Activated T-cell treated with anti-CD3 and anti-CD28 coated beads, Interleukin-2, amount 50 U/mL, for 24 hours (primary cell): ENCODE measurements at places on chromosomes 5 and 9.

DNA sequence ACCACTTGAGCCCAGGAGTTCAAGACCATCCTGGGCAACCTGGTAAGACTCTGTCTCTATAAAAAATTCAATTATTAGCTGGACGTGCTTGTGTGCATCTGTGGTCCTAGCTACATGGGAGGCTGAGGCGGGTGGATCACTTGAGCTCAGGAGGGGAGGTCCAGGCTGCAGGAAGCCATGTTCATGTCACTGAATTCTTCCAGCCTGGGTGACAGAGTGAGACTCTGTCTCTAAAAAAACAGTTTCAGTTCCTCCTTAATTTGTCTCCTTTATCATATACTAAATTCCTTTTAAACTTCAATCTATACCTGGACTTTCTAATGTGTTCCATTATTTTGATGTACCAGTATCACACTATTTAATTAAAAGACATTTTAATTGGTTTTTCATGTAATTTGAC, 422.2 kb upstream of the TLE4 start:
- DNase-seq, result no peak

DNA sequence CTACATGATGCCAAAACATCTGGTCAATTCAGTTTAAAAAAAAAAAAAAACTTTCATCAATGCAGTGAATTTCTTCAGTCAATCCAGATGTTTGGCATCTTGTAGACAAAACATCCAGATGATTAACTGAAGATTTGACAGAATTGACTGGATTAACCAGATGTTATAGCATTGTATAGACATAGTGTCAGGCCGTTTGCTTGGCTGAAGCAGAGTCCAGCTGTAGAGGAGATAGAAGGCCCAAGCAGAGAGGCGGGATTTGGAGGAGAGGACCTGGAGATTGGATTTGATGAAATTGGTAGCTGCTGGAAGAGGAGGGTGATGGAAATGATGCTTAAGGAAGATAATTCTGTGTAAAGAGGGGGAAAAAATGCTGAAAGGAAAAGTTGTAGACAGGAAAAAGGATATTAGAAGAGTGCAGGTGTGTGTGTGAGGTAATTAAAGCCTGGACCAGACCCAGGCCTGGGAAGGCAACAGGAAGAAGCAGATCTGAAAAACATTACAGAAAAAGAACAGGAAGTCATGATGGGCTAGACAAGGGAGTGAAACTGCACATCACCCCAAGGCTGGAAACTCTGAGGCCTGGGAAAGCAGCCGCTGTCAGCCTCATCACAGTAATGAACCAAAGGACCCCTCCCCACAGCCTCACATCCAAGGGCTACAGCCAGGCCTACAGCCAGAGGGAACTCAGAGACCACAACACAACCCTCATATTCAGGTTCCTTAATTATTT, 258.3 kb downstream of the CWC27 start:
- DNase-seq, result no peak

GRCh38 chr9:115198001-115198400, 80.0 kb upstream of the TNC start:
- no peak for DNase-seq

GRCh38 chr9:21856301-21857094, 54.1 kb downstream of the MTAP start:
- DNase-seq, result no peak

DNA sequence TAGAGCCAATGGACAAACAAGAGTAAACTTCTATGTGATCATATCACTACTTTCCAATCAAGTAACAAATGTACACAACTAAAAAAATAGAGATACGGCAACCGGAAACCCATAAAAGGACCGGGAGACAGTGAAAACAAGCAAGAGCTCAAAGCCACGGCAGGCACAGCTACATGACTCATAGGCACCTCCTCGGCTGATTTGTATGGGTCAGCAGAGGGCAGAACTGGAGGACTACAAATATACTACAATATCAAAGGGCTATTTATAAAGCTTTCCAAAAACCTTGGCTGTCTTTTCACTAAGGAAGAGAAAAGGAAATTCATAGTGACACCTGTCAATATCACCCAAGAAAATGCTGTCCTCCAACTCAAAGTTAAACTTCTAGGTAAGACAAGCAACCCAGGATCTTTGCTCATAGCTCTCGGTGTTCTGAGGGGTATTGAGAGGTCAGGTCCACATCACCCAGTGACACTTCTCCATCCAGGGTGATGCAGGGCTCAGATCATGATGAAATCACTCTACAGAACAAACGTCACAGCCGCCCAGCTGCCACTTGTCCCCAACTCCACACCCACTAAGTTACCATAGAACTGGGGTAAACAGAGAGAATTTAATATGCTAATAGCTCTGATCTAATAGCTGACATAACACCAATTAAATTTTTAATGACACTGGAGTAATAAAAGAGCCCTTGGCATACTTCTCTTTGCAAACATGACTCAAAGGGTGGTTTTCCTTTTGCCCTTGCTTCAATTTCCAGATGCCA, 41.3 kb downstream of the PFDN1 start:
- DNase-seq, result no peak

- DNase-seq, result no peak
Observed at GRCh38 chr5:76720988-76721569, 5.2 kb downstream of the F2R start.

DNA sequence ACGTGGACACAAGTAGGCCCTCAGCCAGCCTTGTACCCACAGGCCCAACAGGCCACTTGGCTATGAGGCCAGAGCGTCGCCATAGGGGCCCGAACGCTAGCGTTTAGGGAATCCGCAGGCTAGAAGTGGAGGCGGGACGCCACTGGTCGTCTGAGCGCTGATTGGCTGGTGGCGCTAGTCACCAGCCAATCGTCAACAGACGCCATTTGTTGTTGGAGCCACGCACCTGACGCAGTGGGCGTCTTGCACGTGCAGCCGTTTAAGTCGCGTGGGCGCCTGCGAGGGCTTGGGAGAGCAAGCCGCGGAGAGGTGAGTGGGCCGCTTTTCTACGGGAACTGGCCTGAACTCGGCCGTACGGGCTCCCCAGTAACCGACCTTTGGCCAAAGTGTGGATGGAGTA, at the start of gene DDX4:
Gene DDX4, plus strand, starts transcription at position 269 of the 400 bp plus-strand sequence. CDS start 903 bp downstream, outside the sequence.
- DNase-seq, result no peak

DNA sequence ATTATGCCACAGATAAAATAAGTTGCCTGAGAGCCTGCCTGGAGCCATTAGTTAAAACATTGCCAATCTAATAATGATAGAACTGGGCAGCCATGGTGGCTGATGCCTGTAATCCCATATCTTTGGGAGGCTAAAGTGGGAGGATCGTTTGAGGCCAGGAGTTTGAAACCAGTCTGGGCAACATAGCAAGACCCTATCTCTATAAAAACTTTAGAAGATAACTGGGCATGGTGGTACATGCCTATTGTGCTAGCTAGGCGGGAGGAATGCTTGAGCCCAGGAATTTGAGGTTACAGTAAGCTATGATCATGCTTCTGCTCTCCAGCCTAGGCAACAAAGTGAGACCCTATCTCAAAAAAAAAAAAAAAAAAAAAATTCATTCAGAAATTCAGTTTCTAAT, 52.6 kb downstream of the RAI14 start:
- DNase-seq, result no peak

DNA sequence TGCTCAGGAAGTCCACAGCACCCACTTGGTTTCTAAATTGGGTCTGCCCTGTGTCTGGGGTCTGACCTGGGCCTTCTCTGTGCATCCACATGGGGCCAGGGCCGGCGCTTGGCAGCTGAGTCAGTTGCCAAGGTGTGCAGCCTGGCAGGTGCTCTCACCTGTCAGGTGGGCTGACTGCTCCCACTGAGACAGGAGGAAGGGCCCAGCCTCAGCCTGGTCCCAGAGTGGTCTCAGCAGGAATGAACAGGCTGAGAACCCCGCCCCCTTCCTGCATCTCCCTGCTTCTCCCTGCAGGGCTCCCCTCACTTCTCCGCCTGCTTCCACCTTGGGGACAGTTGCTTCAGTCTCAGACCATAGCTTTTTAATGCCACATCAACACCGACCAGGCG, 60.5 kb downstream of the BARX1 start:
- no peak for DNase-seq

GRCh38 chr5:82046276-82046647, 74.4 kb downstream of the ATG10 start:
- no peak for DNase-seq

- DNase-seq, result peak; percentile 79
Observed at GRCh38 chr5:36690041-36690961, 83.9 kb downstream of the SLC1A3 start.

- no peak for DNase-seq
Observed at GRCh38 chr5:91207248-91207647, 175.9 kb downstream of the ARRDC3 start.

DNA sequence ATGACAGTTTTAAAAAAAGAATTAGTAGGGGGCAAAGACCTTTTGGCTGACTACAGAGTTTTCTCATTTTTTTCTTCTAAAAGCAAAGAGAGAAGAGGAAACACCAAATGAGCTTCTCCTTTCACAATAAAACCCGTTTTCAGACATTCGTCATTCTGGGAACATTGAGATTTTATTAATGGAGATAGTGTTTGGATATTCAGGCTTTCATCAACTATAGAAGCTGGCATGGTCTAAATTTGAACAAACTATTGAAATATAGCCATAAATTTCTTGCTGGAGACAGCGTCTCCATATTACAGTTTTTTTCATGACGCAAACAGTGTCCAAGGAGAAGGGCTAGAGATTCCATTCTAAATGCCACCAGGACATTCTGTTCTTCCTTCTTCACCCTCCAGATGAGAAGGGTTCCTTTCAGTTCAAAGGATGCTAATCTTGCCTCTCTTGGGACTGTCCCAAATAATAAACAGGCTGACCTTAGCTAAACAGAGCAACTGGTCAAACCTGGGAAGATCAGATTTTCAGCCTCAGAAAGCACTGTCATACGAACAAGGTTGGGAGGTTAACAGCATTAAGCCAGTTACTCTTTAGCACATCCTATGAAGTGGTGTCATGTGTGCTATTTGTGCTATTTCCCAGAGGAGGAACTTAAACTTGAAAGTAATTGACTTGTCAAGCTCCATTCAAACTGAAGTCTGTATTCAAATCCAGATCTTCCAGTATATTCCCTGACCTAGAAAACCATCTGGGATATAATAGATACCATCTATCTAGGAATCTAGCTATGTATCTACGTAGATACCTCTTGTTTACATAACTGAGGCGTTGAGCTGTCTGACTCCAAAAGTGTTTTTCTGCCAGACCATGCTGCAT, 125.6 kb downstream of the LPAR1 start:
- no peak for DNase-seq

- no peak for DNase-seq
Observed at GRCh38 chr9:125998837-125999503, 251.8 kb downstream of the PBX3 start.

DNA sequence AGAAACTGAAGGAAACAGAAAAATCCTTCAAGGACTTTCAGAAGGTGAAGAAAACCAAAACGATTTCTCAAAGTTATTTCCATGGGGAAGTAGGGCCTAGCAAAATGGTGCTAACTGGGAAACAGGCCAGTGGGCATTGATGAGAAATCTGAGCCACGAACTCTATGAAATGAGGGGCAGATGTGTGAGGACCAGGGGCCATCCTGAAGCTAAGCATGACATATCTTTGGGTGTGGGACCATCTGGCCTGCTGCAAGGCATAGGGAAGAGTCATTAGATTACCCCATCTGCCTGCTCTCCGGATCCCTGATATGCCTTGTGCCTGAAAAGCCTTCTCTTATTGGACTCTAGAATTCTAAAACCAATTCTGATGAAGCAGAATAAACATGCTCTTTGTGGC, 143.8 kb downstream of the PALM2AKAP2 start:
- no peak for DNase-seq

GRCh38 chr5:139046551-139046950, 151.6 kb downstream of the SIL1 start:
- no peak for DNase-seq

GRCh38 chr9:135607401-135608293, 31.7 kb downstream of the GLT6D1 start:
- DNase-seq, result no peak

- no peak for DNase-seq
Observed at GRCh38 chr5:172760136-172760535, 10.9 kb downstream of the DUSP1 start.

GRCh38 chr5:14353726-14354474, 210.8 kb downstream of the TRIO start:
- no peak for DNase-seq

- DNase-seq, result no peak
Observed at GRCh38 chr5:173582216-173583111, 34.0 kb downstream of the BOD1 start.

DNA sequence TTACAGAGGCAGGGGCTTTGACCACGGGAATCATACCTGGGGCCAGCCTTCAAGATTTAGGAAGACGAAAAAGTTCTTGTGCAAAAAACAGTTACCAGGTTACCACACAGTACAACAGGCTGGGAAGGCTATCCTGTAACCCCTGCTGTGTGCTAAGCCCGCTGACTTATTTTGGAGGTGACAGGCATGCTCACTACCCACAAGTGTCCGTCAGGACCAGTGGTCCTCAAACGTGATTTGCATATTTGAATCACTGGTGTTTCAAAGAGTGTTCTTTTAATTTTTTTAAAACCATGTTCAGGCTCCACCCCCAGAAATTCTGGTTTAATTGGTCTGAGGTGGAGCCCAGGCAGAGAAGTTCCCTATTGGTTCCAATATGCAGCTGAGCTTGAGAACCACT, 146.6 kb downstream of the TTLL11 start:
- DNase-seq, result no peak

DNA sequence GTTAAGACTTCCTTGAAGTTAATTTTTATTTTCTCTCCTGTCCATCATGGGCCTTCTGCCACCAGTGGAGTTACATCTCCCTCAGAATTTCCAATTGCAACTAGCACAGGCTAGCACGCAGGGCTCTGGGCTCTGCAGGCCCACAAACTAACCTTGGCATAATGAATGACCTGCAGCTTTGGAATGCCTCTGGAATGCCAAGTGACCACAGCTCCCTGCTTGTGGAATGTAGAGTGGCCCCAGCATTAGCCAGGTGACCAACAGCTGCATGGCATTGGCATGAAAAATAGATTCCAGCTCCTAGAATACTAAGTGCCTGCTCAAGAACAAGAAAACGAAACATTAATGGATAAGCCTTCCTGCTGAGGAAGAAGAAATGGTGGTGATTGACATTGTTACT, 726.1 kb downstream of the BRINP1 start:
- no peak for DNase-seq

DNA sequence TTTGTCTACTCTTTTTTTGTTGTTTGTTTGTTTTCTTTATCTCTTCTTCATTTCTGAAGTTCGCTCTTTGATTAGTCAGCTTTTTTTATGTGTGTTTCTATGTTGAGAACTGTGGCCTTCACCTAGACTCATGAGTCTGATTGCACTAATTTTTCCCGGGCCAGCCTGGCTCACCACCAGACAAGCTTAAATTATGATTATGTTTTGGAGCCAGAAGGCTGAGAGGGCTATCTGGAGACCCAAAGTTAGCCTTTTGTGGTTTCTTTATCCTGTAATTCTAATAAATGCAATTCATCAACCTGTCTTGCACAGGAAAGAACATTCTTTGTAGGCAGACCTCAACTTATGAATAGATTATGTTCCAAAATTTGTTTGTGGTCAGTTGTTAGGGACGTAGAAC, 20.8 kb upstream of the ACTBL2 start:
- DNase-seq, result no peak
